ENCODE measurements at places on chromosomes 6 and 20.

- no peak for DNase-seq
Measured at GRCh38 chr6:1229808-1230207, 82.1 kb upstream of the FOXQ1 start.

DNA sequence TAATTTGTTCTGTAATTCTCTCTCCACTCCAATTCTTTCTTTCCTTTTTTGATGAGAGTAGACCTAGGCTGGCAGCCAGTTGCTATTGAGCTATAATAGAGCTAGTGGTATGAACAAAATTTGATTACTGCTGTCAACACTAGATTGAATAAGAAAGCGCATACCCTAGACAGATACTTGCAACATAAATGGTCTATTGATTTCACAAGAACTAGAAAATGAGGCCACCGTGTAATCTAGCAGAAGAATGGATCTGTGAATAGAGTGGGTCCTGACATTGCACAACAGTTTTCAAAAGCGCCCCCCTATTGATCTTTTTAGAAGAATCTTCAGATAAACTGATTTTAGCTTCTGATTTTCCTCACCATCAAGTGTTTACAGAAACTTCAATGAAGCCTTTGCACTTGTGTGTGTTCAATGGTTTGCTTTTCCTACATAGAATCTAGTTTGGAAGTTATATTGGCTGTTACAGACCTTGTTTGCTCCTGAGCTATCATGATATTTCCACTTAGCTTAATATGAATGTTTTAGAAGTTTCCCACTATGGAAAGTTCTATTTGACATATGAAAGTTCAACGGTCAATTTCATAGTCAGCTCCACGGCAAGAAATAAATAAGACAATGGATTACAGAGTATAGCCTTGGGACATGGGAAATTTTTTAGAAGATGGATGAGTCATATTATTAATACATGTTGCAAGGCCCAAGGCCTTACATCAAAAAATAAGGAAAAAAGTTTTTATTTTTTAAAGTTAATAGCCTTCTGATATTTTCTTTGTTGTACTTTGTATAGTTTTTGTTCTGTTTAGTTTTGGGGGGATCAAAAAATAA is 55.6 kb downstream of the UTRN start:
- no peak for DNase-seq

GRCh38 chr20:62069741-62070216 is 4.1 kb upstream of the TAF4 start:
- no peak for DNase-seq

- no peak for DNase-seq
Measured at GRCh38 chr20:34834459-34834893, 9.0 kb upstream of the NCOA6 start.

All from stimulated activated CD4-positive, alpha-beta T cell treated with anti-CD3 and anti-CD28 coated beads, Interleukin-1b, Interleukin-23, amount 100 ng/mL, for 1 hour (primary cell).